ENCODE measurements at places on chromosomes 2 and 18.

GRCh38 chr2:206981739-206982340, 42.5 kb downstream of the CPO start:
- DNase-seq: no peak

GRCh38 chr2:108436976-108437375, 12.0 kb upstream of the GCC2 start:
- no peak for DNase-seq

DNA sequence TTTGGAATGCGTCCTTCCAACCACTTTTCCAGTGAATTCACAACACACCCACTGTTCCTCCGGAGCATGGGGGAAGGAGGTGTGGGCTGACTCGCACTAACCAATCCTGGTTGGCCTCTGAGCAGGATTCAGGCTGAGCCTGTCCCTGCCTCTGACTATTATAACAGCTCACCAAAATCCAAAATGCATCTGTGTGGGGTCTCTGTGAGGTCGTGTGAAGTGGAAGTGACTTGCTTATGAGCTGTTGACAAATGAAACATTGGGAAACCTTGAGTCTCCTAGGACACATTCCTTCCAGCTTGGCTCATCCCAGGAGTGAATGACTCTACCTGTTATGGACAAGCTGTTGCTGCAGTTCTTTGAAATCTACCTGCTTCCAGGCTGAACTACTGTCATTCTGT, 1.5 kb downstream of the CIDEA start:
- no peak for DNase-seq

DNA sequence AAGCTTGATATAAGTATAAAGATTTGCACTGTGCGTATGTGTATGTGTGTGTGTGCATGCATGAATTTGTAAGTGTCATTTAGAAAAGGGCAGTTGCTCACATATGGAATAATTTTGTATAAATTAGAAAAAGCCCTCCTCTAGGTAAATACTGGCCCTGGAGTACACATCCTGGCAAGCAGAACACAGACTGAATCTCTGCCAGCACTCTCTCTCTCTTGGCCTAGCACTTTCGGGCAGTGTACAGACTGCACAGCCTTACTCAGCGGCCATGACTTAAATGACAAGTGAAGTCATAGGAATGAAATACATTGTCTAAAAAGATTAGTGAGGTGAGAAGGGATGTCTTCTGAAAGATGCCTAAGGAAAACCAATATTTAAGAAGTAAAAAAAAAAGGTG, 214.1 kb downstream of the RDH14 start:
- DNase-seq: no peak

GRCh38 chr2:94997981-94998930, 27.3 kb upstream of the MAL start:
- DNase-seq: no peak

- DNase-seq: no peak
Measured at GRCh38 chr18:35110554-35111485, 69.6 kb downstream of the MAPRE2 start.

GRCh38 chr2:212535996-212536816, 2.4 kb downstream of the ERBB4 start:
- DNase-seq: no peak

- DNase-seq: no peak
Measured at GRCh38 chr18:10909724-10910123, 239.6 kb downstream of the PIEZO2 start.

DNA sequence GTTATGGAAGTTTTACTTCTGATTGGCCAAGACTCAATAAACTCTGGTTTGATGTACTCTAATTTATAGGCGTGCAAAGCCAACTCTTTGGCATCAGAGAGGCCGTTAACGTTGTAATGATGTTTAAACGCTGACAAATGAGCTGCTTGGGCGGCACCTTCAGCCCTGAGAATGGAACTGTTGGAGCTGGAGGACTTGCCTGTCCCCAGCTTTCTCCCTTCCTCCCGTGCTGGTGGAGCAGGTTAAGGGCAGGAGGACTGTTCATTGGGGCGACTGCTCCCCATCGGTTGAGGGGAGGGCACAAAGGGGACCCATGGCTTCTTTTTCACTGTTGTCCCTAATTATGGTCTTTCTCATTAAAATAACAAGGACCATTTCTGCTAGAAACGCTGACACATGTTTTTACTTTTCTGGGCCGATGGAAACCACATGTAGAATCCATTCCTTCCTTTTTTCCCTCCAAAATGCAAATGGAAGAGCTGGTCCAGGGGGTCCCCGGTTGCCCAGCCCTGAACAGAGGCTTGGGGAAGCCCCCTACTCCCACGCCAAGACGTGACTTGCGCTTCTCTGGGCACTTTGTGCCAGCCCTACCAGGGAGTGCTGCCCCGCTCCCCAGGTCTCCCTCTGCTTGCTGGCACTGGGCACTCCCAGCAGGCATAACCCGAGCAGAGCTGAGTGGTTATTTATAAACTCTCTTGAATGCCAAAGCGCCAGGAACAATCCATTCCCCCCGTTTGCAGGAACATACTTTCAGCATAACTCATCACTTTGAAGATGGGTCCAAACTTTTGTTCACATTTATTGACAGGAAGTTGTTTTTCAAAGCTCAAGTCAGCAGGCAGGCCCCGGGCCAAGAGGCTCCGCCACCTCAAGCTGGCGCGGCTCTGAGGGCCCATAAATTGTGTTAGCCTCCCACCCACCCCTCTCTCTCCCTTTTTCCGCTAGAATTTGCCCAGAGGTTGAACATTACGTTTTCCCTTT, 170.1 kb downstream of the ASB1 start:
- no peak for DNase-seq

DNA sequence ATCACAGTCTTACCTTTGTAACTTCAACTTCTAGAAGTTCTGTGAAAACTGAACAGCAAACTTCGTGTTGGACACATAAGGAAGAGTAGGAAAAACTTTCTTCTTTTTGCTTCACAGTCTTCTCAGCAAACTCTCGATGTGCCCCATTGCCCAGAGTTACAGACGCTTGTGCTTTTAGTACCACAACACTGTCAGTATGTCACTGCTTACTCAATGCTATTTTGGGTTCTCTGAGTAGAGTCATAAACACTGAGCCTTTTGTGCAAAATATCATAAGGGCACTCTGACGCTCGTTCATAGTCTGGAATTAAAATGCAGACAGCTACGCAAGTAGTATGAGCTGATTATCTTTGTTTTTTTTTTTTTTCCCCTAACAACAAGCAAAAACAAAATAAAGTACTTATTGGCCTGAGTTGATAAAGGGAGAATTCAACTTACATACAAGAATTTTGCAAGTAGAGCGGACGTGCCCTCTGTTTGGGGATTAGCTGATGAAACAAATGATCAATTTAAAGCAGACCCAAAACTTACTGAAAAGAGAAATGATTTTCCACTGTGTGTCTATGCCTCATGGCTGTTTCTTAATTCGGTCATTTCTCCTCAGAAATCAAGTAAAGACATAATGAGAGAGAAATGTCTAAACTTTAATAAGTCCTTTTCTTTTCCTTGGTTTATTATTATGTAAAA, at the start of gene CDH19:
Gene CDH19, minus strand, starts transcription at position 150 of the 687 bp plus-strand sequence. CDS start 31,886 bp downstream, outside the sequence.
- no peak for DNase-seq

All from T-helper 22 cell (primary cell).